ENCODE measurements at places on chromosomes 5 and 9. TPM values are rescaled to one million over a fixed set of nuclear protein-coding genes. Genes with fewer than 3 reads are reported as not detected.

IFNA13 gene
- total RNA-seq: not detected

FAM221B gene
- not detected for total RNA-seq

CKMT2 gene
- total RNA-seq: 5.9 TPM

ADAMTS19 gene
- 0.27 TPM for total RNA-seq

HAND1 gene
- total RNA-seq: not detected

PCDHGA3 gene
- 6.7 TPM for total RNA-seq

DNA sequence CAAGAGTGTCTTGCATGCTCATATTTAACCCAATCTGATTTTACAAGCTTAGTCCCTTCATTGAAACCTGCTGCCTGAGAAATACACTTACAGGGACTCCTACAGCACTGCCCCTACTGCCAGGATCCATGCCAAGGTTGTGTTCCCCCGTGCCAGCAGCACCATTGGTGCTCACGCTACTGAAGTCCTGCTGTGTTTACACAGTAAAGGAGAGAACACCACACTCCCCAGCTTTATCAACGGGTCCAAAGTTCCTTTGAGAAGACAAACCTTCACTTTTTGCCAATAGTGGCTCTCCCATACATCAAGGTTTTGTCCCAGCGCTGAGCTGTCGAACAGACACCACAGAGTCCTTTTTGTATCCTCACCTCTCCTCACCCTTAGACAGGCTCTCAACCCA, 155.1 kb upstream of the WWC1 start:
- no peak for DNase-seq

DNA sequence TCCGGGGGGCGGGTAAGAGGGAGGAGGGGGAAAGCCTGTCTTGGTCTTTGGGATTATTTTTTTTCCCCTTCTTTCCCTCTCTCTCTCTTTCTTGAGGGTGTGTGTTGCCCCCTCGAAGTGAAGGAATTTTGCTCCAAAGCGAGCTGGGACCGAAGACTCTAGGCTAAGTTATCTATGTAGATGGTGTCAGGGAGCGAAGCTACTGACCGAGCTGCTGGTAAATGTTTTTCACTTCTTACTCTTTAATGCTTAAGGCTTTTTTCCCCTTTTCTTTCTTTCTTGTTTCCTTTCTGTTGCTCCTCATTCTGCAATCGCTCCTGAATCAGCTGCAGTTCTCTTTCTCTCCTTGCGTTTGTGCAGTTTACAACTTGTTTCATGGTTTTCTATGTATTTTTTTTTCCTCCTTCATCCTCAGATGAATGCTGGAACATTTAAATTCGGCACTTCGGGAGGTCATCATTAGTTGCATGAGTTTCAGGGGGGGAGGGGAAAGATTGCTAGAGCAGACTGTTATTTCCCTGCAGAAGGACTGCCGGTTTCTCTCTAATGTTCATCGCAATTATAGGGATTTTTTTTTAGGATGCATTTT, 1312.0 kb upstream of the WWC1 start:
- no peak for DNase-seq

GRCh38 chr5:108925073-108925472, 177.4 kb downstream of the FER start:
- no peak for DNase-seq

GRCh38 chr5:142325725-142326479, 1.1 kb upstream of the SPRY4 start:
- DNase-seq: peak; percentile 80

GRCh38 chr5:7325975-7326913, 69.7 kb upstream of the ADCY2 start:
- no peak for DNase-seq

DNA sequence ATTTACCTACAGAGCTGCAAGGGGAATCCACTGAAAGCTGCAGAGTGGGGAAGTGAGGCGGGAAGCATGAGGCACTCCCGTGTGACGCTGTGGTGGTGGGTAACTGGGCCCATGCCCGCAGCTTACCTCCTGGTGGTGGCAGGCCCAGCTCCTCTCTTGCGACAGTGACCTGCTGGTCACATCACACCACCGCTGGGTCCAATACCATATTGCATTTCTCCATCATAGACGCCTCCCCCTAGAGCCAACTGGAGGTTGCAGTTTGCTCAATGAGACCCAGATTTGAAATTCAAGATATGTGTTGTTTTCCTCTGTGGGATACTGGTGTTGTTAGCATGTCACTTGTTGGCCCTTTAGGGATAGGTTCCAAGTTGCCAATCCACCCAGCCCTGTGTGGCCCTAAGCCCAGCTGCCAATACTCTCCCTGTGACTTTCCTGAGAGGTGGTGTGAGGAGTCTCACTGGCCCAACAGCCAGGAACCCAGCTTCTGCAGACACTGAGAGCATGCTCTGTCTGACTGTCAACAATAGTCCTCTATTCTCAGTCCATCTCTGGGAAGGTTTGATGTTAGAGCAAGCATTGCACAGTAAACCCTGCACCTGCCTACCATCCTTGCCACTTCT, 428.3 kb downstream of the GADD45G start:
- DNase-seq: no peak

DNA sequence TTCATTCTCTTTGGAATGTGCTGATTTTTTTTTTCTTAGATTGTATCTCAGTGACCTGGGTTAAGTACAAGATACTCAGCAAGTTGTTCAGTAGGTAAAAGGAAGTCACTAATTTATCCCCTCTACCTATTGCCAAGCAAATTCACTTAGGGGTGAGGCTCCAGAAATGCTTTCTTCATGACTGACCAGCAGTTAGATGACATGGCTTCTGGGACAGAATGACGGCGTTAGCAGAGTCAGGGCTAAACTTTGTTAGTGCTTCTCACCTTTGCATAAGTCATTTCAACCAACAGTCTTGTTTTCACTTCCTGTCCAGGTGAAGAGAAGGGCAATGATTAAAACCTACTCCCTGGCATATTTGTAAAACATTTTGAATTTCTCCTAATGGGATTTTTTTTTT, 20.2 kb upstream of the MTAP start:
- DNase-seq: no peak

GRCh38 chr9:130949188-130950038, 10.4 kb upstream of the FIBCD1 start:
- no peak for DNase-seq

DNA sequence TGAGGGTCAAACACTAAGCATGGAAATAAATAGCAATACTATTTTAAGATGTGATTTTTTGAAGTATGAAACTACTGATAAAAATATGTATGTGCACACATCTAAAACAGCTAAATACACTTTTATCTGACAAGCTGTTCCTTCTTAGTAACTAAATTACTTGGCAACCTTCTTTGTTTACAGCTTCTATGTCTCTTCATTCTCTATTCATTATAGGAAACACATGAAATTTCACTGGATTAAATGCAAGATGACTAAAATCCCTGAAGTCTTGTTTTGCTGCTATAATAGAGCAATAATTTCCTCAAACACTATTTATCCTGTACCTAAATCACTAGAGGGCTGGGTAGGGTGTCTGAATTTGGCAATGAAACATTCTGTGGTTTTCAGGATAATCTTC, 11.7 kb downstream of the RICTOR start:
- no peak for DNase-seq

- DNase-seq: no peak
Observed at GRCh38 chr9:101442318-101442717, 6.7 kb upstream of the ALDOB start.

DNA sequence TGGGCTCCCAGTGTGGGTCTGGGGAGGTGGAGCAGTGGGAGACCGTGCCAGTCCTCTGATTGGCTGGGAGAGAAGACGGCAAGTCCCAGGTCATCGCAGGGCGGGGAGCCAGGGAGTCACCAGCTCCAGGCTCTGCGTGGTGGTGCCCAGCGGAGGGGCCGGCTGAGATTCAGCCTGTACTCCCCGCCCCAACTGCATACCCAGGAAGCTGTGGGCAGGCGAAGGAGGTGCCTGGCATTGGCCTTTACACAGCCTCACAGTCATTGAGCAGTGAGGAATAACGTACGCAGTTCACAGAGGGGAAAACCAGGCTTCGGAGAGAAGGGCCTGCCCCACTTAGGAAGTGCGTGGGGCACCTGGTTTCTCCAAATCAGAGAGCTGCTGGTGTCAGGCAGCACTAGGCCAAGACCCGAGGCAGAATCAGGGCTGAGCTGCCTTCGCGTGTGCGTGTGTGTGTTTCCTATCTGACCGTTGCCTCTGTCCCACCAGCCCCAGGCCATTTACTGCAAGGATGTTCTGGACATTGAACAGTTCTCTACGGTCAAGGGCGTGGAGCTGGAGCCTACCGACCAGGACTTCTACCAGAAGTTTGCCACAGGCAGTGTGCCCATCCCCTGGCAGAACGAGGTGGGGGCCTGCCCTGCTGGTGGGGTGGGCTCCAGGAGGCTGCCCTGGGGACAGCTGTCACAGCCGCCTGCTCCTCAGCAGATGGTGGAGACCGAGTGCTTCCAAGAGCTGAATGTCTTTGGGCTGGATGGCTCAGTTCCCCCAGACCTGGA, 6.2 kb upstream of the PRR7 start:
- DNase-seq: no peak

- DNase-seq: no peak
Observed at GRCh38 chr9:15205632-15206420, 101.2 kb downstream of the TTC39B start.

DNA sequence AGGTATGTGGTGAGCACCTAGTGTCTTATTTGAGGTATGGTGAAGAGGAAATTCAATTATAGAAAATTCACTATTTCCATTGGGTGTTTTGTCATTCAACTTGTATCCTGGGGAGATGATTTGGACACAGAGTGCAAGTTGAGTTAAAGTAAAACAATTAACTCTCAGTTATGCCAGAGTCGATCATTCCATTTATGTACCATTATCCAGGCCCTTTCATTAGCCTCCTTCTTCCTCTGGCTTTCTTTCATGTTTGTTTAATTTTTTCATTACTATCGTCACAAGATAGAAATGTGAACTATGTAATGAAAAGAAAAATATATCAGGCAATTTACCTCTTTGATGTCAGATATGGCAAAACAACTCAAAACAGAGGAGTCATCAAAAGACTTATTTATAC, 1347.2 kb upstream of the NUDT12 start:
- no peak for DNase-seq

DNA sequence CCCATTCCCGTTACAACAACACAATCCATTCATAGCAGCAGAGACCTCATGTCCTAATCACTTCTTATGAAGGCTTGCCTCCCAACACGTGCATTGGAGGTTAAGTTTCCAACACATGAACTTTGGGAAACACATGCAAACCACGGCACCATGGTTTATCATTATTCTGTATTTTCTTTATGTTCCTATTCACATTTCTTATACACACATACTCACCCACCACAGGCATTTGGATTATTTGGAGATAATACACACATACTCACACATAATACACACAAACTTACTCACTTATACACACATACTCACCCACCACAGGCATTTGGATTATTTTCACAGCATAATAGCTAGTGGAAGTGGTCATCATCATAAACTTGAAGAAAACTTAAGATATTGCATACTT, 75.6 kb downstream of the C7 start:
- DNase-seq: no peak

DNA sequence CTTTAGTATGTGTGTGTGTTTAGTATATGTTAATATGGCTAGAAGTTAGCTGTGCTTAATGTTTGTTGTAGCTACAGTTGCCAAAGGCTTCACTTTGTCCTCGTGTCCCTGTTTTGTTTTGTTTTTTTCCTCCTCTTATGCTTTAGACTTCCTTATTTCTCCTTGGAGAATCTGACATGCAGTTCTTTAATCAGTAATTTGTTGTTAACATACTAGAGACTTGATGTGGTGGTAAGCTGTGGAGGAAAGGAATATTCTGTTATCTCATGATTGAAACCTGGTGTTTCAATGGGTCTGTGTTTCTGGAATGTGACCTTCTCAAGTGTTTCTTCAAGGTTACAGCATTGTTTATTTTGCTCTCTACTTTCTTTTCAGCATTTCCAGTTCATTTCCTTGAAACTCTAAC, 515.6 kb upstream of the ST8SIA4 start:
- no peak for DNase-seq

DNA sequence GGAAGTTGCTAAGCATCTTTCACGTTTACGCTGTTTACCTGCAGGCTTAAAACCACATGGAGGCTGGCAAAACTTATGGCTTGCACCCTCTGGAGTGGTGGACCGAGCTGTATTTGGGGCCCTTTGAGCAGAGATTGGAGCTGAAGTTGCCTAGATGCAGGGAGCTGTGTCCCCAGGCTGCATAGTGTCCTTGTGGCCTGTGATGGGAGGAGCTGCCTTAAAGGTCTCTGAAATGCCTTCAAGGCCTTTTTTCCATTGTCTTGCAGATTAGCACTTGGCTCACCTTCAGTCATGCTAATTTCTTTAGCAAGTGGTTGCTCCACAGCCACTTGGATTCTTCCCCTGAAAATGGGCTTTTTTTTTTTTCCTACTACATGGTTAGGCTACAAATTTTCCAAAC, 81.5 kb upstream of the CHD1 start:
- DNase-seq: no peak

DNA sequence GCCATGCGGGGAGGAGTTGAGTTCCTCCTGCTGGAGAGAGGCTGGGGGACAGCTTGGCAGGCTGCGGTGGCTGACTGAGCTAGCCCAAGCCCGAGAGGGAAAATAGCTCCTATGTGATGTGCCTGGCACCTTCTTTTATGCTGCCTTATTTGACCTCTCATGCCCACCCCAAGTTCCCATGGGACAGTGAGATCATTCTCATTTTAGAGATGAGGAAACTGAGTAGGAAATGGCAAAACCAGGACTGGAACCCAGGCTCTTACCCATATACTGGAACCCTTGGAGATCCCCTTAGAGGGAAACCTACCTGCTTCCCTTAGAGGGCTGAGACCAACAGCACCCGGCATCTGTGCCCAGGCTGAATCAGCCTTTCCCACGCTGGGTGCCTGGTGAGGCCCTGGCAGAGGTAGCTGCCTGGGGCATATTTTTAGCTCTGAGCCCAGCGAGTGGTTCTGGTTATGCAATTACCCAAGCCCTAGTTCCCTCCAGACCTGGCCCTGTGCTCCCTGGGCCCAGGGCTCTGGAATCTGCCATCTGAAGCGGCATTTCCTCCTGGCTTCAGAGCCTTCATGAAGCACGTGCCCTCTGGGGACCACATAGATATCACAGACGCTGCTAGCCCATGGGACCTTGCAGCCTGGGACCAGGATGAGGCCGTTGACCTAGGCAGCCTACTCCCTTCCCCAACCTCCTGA, 23.6 kb downstream of the COL27A1 start:
- DNase-seq: no peak

DNA sequence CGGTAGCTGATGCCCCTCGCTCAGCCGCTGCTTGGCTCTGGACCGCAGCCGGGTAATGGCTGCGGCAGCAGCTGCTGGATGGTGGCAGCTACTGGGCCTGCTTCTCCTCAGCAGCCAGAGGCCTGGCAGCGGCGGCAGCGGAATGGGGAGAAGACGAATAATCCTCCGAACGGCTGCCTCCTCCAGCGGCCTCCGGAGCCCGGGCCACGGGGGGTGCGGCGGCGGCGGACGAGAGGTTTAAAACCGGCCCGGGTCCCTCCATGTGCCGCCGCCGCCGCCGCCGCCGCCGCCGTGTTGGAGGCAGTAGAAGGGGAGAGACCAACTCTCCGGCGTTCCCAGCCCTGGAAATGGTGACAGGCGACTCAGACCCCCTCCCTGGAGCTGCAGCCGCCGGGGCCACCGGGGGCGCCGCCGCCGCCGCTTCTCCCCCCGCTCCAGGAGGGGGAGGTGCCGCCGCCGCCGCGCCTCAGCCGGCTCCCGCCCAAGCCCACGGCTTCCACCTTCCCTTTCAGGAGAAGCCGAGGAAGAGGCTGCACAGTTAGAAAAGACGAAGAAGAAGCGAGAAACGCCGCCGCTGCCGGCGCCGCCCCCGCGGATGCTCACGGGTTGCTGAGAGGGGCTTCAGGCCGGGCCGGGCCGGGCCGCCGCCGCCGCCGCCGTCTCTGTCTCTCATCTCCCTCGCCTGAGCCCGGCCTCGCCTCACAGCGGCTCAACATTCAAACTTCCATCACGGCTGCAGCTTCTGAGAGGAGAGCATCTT, 118.4 kb upstream of the PRSS3 start:
- DNase-seq: peak; percentile 57

GRCh38 chr5:133667217-133667616, 54.9 kb upstream of the FSTL4 start:
- DNase-seq: no peak
